GM12892 (cell line): ENCODE measurements at places on chromosomes 12 and 14.

DNA sequence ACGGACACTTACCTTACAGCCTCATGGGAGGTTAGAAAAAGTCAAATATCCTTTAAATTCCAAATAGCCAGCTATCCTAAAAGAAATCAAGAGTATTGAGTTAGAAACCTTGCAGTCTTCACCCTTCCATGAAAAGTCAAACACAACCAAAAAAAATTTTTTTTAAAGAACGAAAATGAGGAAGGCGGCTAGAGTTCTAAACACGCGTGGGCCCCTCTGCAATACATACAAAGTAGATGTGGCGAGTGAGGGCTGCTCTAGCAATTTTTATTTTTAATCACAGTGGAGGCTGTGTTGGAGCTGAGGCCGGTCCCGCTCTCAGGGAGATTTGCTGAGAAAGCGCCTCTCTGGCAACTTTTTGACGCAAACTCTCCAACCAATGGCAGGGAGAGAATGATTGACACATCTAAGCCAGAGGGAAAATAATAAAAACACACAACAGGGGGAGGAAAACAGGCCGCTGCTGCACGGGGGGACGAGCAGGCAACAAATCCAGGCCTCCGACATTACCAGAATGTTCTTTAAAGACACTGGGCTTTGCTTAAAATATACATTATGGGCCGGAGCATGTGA, at the start of gene OTX2:
OTX2 (minus strand) TSS at position 333 of the 573 bp plus-strand sequence. CDS start 5,023 bp downstream, outside the sequence.
- DNase-seq, result no peak

- DNase-seq, result no peak
These were observed 18.8 kb upstream of the FLVCR2 start for GRCh38 chr14:75559451-75560222.

- no peak for DNase-seq
These were observed 221.8 kb downstream of the TMEM121 start for GRCh38 chr14:105748204-105748578.

GRCh38 chr12:95859344-95859816, 628 bp downstream of the SNRPF start:
- no peak for DNase-seq
